ENCODE measurements at places on chromosomes 12 and 14.
A peak's percentile ranks its signal among the peaks of the same experiment; 100 is the strongest.

- DNase-seq: no peak
Measured at GRCh38 chr12:98856897-98857540, 211.9 kb downstream of the APAF1 start.

DNA sequence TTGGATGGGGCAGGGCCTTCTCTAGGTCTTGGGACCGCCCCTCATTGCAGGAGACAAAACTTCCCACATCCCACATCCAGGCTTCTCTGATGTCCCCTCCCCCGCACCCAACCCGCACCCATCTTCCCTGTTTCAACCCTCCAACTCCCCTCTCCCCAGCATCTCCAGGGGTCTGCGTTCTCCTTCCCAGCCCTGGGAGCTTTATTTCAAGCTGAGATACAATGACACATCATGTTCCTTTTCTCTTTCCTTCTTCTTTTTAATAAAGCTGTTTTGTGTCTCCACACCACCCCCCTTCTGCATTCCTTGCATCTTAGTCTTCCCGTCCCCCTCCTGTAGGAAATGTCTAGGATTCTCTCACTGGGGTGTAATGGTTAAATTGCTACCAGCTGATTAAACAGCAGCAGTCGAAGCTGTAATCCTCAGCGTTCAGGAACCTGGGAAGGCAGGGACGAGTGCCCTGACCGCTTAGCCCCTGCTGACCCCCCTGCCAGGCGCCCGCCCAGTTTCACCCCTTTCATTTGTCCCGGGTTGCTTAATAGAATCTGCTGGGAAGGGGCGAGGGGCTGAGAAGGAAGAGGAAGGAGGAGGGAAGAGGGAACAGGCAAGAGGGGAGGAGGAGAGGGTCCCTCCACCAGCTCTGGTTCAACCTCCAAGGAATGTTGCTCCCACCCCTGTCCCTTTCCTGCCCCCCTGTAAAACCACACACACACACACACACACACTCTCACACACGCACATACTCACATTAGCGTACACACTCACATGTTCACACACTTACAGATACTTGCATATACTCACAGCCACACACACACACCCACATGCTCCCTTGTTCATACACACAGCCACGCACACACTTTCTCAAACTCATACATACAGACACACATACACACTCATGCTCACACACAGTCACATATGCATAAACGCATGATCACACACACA is 104.5 kb upstream of the MED13L start:
- no peak for DNase-seq

DNA sequence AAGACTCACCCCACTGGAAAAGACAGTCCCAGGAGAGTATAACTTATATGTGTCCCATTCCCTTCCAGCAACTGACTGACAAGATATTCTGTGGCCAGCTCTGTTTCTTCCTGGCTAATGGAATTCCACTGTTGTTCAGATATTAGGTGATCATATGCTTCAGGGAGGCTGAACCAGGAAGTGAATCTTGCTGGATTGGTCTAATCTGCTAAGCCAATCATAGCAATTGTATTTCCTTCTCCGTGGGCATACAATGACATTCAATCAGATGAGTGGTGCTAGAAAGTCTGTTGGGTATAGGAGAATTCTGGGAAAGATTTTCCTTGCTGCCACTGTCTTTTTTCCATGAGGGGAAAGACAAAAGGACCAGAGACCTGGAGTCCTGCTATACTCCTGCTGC is 12.1 kb downstream of the PYGL start:
- no peak for DNase-seq

DNA sequence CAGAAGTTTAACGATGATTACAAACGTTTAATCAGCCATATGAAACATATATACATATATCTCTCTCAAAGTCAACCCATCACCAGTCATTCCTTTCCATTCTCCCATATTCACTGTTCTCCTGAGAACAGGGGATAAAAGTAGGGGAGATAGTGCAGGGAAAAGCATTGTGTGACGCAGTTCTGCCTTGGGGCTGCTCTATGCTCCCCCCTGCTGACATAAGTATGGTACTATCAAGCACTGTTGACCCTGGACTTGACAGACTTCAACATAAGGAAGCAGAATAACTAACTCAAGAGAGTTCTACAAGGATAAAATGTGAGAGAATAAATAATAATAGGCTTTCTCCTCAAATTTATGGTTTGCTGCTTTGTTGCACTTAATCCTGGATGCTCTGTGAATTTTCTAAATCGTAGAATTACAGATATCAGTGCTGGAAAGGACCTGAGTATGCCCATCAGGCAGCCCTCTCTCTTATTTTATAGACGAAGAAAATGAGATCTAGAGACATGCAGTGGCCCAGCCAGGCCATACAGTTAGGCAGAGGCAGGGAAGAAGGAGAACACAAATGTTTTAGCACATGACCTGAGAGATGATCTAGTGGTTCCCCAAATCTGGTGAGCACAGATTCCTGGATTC is 87.2 kb downstream of the SCN8A start:
- no peak for DNase-seq

DNA sequence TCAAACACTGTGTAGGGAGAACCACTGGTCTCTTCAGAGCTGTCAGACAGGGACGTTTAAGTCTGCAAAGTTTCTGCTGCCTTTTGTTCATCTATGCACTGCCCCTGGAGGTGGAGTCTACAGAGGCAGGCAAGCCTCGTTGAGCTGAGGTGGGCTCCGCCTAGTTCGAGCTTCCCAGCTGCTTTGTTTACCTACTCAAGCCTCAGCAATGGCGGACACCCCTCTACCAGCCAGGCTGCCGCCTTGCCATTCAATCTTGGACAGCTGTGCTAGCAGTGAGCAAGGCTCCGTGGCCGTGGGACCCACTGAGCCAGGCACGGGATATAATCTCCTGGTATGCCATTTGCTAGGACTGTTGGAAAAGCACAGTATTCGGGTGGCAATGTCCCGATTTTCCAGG is 24.6 kb upstream of the YBX3 start:
- DNase-seq: no peak

GRCh38 chr12:54858562-54858961 is 4.2 kb downstream of the MUCL1 start:
- DNase-seq: no peak

DNA sequence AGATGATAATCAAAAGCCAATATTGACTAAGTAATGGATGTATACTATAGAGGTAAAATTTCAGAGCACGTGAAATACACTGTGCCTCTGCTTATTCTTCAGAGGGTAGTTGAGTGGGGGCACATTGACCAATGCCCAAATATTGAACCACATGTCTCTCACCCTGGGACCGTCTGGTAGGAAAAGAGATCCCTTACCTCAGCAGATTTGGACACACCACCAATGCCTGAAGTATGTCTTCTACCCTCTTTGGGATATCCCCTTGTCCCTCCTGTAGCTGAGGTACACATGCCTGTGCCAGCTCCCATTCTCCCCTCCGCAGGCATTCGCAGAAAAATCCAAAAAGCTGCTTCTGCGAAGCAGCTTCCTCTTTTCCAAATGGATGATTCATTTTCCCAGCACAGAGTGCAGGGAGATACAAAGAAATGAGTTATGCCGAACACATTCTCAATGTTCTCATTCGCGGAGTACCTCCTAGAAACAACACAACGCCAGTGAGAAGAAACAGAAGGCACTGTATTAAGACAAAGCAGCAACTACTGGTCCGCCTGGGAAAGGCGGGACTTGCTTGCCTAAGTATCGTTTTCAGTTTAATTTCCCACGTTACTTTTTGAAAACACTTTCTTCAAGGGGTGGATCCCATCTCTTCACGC is 691 bp downstream of the ZFYVE26 start:
- no peak for DNase-seq

- peak; percentile 85 for DNase-seq
Measured at GRCh38 chr12:26126340-26127284, 1.8 kb upstream of the BHLHE41 start.

DNA sequence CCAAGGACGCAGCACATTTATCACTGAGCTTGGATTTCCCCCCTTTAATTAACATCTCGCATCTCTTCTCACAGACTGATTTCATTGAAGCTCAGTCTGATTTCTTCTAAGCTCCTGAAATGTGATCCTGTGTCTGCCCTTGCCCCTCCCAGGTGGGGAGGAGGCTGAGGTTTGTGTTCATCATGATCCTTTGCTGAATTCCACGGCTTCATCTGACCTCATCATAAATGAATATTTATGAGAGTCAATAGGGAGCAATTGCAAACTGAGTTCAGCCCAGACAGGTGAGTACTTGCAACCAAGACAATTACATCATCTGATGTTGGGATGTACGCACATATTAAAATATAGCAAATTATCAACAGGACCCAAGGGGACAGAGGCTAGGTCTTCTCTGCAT is 72.4 kb downstream of the MAP1LC3B2 start:
- no peak for DNase-seq

- no peak for DNase-seq
Measured at GRCh38 chr12:130117233-130117632, 45.0 kb upstream of the FZD10 start.

DNA sequence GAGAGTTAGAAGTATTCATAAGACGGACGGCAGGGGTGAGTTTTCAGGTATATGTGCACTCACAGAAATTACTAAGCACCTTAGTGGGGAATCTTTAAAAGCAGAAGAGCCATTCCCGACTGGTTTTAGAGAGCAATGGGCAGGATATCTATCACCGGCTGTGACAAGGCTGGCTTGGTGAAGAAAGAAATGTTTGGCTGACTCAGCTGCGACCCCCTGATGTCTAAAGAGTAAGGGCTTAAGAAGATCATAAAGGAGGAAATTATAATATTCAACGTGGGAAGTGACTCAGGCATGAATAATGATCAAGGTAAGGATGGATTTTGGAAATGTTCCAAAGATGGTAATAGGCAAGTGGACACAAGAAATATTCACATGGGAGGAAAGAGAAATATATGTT is 407.6 kb downstream of the TMEM132D start:
- DNase-seq: no peak

DNA sequence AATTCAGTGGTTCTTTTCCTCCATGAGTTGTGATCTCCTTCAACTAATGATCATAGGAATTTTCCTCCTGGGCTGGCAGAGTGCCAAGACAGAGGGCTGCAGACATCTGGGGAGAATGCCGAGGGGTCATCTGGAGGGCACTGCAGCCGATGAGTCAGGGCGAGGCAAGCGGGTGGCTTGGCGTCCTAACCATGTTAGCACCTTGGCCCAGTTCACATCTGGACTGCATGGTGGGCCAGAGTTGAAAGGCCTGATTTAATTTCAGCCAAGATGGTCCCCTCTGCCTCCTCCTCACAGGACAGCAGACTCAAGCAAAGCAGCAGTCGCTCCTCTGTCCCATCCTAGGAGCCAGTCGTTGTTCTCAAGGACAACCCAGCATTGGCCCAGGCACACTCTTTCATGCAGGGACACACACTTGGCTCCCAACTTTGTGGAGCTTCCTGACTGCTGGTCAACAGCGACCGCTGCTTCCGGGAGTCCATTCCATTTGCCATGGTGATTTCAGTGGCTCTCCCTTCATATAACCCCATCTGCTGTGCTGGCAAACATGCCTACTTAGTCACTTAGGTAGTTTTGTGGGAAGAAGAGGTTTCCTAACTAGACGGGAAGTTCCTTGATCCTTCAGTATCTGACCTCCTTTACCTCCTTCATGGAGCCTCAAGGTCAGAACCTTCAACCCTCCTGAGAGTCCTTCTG is 161.8 kb downstream of the TTC8 start:
- DNase-seq: no peak
